Stimulated activated CD8-positive, alpha-beta memory T cell treated with anti-CD3 and anti-CD28 coated beads, Interleukin-4, amount 100 ng/mL, for 1 hour (primary cell): ENCODE measurements at places on chromosomes 1 and 21.

GRCh38 chr1:233777566-233777965, 126.9 kb upstream of the SLC35F3 start:
- DNase-seq, result no peak

DNA sequence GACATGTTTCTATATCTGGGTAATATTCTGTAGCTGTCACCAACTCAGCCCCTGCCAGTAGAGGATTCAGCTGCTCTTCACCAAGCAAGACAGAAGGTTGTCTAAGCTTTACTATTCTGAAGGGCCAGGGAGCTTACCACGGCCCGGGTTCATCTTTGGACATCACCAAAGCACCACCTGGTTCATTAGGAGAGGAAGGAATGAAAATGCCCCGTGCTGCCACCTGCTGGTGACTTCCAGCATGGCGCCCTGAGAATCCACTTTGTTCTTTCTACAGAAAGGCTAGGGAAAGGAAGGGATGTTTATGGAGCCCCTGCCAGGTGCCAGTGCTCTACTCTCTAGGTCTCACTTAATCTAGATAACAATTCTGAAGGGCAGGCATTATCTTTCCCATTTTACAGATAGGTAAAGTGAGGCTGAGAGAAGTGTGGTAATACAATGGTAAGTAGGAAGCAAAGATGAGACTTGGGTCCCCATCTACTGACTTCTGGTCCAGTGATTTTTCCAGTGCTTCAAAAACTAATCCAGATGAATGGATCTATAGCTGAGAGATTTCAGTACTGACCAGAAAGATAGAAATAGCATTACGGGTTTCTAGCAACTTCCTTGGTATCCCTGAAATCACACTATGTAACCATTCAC, 79.5 kb downstream of the BEND5 start:
- DNase-seq, result no peak

DNA sequence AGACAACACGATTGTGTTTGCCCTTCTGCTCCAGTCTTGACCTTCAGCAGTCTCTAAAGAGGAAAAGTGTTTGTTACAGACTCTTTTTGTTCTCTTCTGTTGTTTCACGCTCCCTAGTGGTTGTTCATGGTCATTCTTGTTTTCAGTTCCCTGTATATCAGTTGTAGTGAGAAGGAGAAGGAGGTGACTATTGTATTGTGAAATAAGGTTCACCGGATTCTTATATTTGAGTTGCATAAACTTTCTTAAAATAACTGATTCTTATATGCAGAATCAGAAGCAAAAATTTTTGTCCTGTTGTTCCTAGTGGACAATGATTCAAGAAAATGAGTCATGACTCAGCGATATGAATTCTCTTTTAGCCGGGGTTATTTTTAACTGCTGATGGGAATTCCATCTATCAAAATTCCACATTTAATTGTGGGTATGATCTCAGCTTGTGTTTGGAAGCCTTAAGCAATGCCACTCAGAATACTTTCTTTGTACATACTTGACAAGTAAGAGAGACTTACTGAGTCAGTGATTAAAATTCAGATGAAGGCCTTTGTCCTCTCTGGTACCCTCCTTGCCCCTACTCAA, 152.2 kb downstream of the CLEC20A start:
- DNase-seq, result no peak

DNA sequence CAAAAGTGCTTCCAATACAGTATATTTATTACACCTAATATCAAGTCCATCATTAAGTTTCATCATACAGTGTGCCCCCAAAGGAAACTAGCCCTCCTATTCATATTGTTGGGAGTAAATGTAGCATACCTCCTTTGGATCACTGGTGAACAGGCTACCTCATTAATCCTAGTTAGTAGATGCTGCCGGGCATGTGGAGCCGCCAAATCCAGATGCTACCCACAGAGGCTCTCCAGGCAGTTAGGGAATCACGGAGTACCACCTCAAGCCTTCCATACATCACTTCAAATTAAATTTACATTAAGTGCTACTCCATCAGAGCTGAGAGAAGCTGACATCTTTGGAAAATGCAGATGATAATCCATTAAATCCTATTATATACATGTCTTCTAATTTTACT, 121.7 kb upstream of the FOXD3 start:
- no peak for DNase-seq

DNA sequence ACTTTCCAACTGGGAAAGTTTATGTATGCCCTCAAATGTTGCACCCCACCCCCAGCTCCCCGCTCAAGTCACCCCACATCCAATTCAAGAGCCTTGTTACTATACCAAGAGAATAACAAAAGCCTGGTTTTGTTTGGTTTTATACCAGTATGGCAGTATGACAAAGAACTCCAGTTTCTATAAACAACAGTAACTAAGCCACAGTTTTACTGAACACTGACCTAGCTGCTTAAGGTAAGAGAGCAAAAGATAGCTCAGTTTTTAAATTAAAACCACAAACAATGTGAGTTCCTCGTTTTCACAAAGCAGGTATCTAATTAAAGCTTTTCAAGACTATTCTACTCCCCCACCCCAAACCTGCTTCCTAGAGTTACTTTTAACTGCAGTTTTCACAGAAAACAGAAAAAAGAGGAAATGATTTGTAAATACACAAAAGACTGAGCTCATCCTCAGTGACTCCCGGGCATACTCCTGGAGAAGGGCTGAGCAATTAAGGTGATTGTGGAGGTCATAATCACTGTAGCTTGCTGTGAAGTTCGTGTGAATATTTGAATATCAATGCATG, 59.3 kb upstream of the LHX8 start:
- no peak for DNase-seq

- no peak for DNase-seq
These were observed 58.3 kb downstream of the KCNJ15 start for GRCh38 chr21:38315122-38315521.

DNA sequence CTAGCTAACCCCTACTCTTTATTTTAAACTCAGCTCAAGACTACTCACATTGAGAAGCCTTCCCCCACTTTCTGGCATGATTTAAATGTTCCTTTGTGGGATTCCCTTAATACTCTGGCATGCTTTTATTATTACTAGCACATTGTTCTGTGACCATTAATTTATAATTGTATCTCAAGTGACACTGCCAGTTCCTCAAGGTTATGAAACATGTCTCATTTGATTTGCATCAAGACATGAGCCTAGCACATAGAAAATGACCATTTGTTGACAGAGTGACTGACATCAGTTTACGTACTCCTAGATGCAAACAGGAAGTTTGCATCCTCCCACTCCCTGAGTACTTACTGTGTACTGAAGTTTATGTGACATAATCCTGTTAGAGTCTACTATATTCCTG, 15.2 kb downstream of the RGS4 start:
- no peak for DNase-seq

DNA sequence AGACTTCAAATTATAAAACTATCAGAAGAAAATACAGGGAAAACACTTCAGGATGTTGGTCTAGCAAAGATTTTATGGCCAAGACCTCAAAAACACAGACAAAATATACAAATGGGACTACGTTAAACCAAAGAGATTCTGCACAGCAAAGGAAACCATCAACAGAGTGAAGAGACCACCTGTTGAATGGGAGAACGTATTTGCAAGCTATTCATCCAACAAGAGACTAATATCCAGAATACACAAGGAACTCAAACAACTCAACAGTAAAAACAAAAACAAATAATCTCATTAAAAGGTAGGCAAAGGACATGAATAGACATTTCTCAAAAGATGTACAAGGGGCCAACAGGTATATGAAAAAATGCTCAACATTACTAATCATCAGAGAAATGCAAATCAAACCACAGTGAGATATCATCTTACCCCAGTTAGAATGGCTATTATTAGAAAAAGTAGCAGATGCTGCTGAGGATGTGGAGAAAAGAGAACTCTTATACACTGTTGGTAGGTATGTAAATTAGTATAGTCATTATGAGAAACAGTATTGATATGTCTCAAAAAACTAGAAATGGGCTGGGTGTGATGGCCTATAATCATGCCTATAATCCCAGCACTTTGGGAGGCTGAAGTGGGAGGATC, 112.6 kb downstream of the LRIG2 start:
- DNase-seq, result no peak

GRCh38 chr1:54816130-54816529, 15.0 kb upstream of the TTC22 start:
- DNase-seq, result no peak

DNA sequence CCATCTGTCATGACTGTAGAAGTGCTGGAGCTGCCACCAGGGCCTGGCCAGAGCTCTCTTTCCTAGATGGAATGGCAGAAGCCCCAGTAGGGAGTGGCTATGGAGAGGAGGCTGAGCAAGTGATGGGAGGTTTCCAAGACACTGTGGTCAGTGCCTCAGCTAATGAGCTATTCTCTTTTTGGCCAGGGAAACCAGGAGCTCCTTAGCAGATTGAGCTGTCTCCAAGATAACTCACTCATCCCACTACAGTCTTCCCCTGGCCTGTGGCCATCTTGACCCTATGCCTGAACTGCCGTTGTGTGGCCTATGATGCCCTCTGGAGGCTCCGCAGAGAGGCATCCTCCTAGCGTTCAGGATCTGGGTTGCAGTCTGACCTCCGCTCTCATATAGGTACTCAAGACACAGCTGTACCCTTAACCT, 60.5 kb downstream of the ERI3 start:
- no peak for DNase-seq
